Activated CD4-positive, alpha-beta memory T cell treated with anti-CD3 and anti-CD28 coated beads for 36 hours (primary cell): ENCODE measurements at places on chromosomes 1 and 21. TPM values are rescaled to one million over a fixed set of nuclear protein-coding genes. Genes with fewer than 3 reads are reported as not detected.

DNA sequence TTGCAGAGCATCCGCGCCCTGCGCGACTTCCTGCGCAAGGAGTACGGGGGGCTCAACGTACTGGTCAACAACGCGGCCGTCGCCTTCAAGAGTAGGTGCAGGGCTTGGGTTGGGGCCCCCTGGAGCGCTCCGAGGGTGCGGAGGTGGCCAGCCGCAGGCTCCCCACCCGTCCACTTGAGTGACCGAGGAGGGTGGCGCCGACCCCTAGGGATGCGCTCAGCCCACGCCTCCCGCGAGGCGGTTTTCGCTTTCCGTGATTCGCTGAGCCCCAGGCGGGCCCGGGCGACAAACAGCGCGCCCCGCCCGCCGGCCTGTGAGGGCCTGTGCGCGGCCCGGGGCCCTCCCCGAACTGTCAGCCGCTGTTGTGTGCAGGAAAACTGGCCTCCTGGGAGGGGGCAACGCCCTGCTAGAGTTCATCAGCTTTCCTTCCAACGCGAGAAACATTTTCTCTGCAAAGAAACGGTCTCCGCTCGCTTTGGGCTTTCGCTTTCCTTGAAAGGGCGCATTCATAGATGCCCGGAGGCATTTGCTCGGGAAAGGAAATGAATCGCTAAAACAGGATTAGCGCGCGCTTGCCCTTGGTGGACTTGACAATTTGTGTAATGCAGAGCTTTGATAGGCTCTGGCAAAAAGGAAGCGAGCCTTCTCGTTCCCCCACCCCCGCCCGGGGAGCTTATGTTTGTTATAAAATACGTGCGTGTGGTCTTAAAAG is 668 bp downstream of the CBR3 start:
- peak; percentile 79 for DNase-seq
- H3K36me3 ChIP-seq = peaks cover 5% of the 10 kb centered on the region
- no peaks in the 10 kb centered on the region for H3K27me3 ChIP-seq
- peak overlapping the region; percentile 91 for H3K4me3 ChIP-seq
- H3K27ac ChIP-seq = peak overlapping the region; percentile 78

GRCh38 chr1:240194120-240194519 is 102.4 kb downstream of the FMN2 start:
- no peaks in the 10 kb centered on the region for H3K36me3 ChIP-seq
- peaks cover 4% of the 10 kb centered on the region for H3K4me1 ChIP-seq
- no peak overlapping the region for H3K4me3 ChIP-seq
- H3K27ac ChIP-seq = no peak overlapping the region
- H3K27me3 ChIP-seq = peaks cover 4% of the 10 kb centered on the region
- DNase-seq = no peak

- no peak overlapping the region for H3K27ac ChIP-seq
- H3K4me3 ChIP-seq = no peak overlapping the region
- no peak for DNase-seq
- peaks cover 14% of the 10 kb centered on the region for H3K4me1 ChIP-seq
- no peaks in the 10 kb centered on the region for H3K27me3 ChIP-seq
- H3K36me3 ChIP-seq = peaks cover 4% of the 10 kb centered on the region
Observed at GRCh38 chr21:31316488-31317169, 27.4 kb downstream of the TIAM1 start.

- no peak overlapping the region for H3K27ac ChIP-seq
- no peaks in the 10 kb centered on the region for H3K36me3 ChIP-seq
- H3K27me3 ChIP-seq = no peaks in the 10 kb centered on the region
- DNase-seq = no peak
Observed at GRCh38 chr1:24846671-24847070, 83.4 kb downstream of the RUNX3 start.

DNA sequence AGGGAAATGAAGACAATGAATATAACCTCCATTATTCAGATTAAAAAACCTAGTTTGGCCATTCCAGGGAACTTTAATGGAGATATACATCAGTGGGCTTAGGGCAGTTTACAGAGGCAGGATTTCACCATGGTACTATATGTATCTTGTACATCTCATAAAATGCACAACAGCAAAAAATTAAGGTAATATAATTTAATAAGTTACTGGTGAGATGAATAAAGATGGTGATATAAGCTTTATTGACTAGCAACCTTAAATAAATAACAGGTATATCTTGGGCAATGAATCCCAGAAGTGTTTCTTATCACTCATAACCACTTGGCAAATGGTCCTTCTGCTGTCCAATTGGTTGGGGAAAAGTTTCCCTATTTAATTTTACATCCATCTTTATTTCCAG is 29.0 kb downstream of the XCL1 start:
- H3K4me3 ChIP-seq = no peak overlapping the region
- H3K4me1 ChIP-seq = no peaks in the 10 kb centered on the region
- no peak overlapping the region for H3K27ac ChIP-seq

DNA sequence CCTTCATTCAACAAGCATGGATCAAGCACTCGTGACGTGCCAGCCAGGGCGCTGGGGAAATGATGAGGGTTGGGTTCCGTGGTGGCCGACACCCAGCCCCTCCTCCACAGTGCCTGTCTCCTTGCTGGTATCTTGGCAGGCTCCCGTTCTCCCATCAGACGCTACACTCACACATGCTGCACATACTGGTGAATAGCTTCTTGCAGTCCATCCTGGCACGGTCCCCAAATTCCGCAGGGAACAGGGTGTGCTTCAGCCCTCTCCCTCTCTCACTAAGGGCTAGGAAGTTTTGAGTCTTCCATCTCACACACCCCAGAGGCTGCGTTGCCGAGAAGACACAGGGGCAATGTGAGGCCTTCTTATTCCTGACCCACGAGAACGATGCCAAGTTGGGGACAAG is 10.1 kb upstream of the MEF2D start:
- no peak overlapping the region for H3K27ac ChIP-seq
- peaks cover 5% of the 10 kb centered on the region for H3K27me3 ChIP-seq
- DNase-seq = no peak
- no peaks in the 10 kb centered on the region for H3K36me3 ChIP-seq

GRCh38 chr1:54398963-54399528 is 7.1 kb downstream of the SSBP3 start:
- peak overlapping the region; percentile 43 for H3K27ac ChIP-seq
- H3K4me3 ChIP-seq = no peak overlapping the region
- no peaks in the 10 kb centered on the region for H3K27me3 ChIP-seq
- peaks cover 60% of the 10 kb centered on the region for H3K4me1 ChIP-seq
- peak; percentile 60 for DNase-seq
- peaks cover 72% of the 10 kb centered on the region for H3K36me3 ChIP-seq

DNA sequence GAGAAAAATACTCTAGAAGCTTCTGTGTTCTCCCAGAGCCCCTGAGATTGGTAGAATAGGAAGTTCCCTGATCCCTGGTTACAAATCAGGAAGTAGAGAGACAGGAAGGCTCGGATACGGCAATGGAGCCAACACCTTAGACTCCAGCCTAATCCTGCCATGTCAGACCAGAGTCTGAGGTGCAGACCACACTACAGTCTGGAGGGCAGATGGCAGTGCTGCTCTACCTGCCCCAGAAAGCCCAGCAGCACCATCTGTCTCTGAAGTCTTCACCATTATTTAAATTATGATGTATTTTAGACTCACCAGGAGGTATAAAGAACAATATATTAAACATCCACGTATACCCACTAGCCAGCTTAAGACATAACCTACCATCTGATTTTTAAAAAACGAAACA is 93.0 kb downstream of the MTR start:
- no peaks in the 10 kb centered on the region for H3K4me1 ChIP-seq
- H3K4me3 ChIP-seq = no peak overlapping the region
- peaks cover 52% of the 10 kb centered on the region for H3K36me3 ChIP-seq
- DNase-seq = no peak

- H3K27me3 ChIP-seq = peaks cover 2% of the 10 kb centered on the region
- H3K4me3 ChIP-seq = no peak overlapping the region
- DNase-seq = no peak
Observed at GRCh38 chr1:170247751-170248521, 102.2 kb downstream of the NTMT2 start.

GRCh38 chr21:44502171-44502958 is 37.6 kb downstream of the KRTAP10-1 start:
- no peak overlapping the region for H3K4me3 ChIP-seq
- peaks cover 2% of the 10 kb centered on the region for H3K27me3 ChIP-seq
- DNase-seq = no peak
- H3K4me1 ChIP-seq = no peaks in the 10 kb centered on the region
- H3K27ac ChIP-seq = no peak overlapping the region

DNA sequence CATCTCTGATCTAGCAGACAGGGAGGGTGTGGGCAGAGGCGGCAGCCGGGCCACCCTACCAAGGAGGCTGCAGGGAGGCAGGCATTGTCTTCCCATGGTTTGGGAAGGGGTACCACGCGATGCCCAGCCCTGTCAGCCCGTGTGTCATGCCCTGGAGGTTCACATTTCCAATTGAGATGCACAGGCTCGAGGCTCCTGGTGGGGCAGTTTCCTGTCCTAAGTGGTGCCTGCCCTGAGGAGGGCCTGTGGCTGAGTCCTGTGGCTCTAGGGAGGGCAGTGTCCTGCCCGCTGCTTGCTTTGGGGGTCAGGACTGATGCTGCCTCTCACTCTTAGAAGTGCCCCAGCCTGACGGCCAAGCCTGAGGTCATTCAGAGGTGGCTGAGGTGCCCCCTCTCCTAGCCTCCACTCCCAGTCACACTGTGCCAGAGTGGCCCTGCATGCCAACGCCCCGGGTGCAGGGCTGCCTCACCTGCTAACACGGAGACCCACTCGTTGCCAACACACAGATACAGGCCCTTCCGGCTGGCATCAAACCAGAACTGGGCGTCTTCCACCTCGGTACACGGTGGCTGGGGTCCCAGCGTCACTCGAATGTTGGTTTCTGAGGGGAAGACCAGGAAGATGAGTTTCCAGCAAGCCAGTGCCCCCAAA is 11.9 kb downstream of the KRTAP10-1 start:
- no peak overlapping the region for H3K27ac ChIP-seq
- no peak for DNase-seq
- H3K36me3 ChIP-seq = no peaks in the 10 kb centered on the region
- H3K4me3 ChIP-seq = no peak overlapping the region

- H3K4me3 ChIP-seq = no peak overlapping the region
- H3K36me3 ChIP-seq = no peaks in the 10 kb centered on the region
- H3K27ac ChIP-seq = no peak overlapping the region
- peaks cover 5% of the 10 kb centered on the region for H3K27me3 ChIP-seq
- H3K4me1 ChIP-seq = no peaks in the 10 kb centered on the region
- no peak for DNase-seq
Observed at GRCh38 chr1:93437976-93438605, 9.8 kb upstream of the FNBP1L start.

GRCh38 chr1:201011616-201012015 is 11.9 kb downstream of the KIF21B start:
- no peaks in the 10 kb centered on the region for H3K27me3 ChIP-seq
- peaks cover 2% of the 10 kb centered on the region for H3K36me3 ChIP-seq
- no peak overlapping the region for H3K4me3 ChIP-seq
- DNase-seq = no peak

- H3K36me3 ChIP-seq = peaks cover 31% of the 10 kb centered on the region
- H3K4me3 ChIP-seq = no peak overlapping the region
- no peak for DNase-seq
- H3K27ac ChIP-seq = peak overlapping the region; percentile 42
- H3K27me3 ChIP-seq = no peaks in the 10 kb centered on the region
Observed at GRCh38 chr21:43805275-43805800, 16.0 kb downstream of the RRP1 start.

DNA sequence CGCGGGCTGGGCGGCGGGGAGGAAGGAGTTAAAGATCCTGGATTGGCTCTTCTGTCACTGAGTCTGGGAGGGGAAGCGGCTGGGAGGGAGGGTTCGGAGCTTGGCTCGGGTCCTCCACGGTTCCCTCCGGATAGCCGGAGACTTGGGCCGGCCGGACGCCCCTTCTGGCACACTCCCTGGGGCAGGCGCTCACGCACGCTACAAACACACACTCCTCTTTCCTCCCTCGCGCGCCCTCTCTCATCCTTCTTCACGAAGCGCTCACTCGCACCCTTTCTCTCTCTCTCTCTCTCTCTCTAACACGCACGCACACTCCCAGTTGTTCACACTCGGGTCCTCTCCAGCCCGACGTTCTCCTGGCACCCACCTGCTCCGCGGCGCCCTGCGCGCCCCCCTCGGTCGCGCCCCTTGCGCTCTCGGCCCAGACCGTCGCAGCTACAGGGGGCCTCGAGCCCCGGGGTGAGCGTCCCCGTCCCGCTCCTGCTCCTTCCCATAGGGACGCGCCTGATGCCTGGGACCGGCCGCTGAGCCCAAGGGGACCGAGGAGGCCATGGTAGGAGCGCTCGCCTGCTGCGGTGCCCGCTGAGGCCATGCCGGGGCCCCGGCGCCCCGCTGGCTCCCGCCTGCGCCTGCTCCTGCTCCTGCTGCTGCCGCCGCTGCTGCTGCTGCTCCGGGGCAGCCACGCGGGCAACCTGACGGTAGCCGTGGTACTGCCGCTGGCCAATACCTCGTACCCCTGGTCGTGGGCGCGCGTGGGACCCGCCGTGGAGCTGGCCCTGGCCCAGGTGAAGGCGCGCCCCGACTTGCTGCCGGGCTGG is at the start of gene NPR1:
Gene NPR1 (plus strand): TSS at position 170 of the 818 bp plus-strand sequence. CDS start 421 bp downstream, at position 591.
- no peaks in the 10 kb centered on the region for H3K36me3 ChIP-seq
- peaks cover 19% of the 10 kb centered on the region for H3K4me1 ChIP-seq
- H3K27me3 ChIP-seq = peaks cover 41% of the 10 kb centered on the region

- DNase-seq = no peak
- no peak overlapping the region for H3K4me3 ChIP-seq
- no peaks in the 10 kb centered on the region for H3K4me1 ChIP-seq
Observed at GRCh38 chr21:28554660-28555475, 437.8 kb downstream of the LTN1 start.

DNA sequence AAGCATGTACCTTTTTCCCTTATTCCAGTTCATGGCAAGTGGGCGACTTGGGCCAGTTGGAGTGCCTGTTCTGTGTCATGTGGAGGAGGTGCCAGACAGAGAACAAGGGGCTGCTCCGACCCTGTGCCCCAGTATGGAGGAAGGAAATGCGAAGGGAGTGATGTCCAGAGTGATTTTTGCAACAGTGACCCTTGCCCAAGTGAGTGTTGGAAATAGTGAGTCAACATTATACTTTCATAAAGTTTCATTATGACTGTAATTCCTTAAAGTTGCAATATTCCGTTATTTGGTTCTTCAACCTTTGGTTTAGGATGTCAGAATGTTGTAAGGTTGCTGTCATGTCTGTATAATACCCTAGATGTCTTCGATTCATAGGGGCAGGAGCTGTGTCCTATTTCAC is 230.5 kb downstream of the TPR start:
- H3K4me1 ChIP-seq = no peaks in the 10 kb centered on the region
- H3K36me3 ChIP-seq = no peaks in the 10 kb centered on the region
- no peak for DNase-seq
- H3K4me3 ChIP-seq = no peak overlapping the region
- H3K27ac ChIP-seq = no peak overlapping the region

CFHR2 gene
- not detected for total RNA-seq

RIPPLY3 gene
- 0.26 TPM for total RNA-seq

TOMM40L gene
- total RNA-seq = 14.8 TPM

CCDC185 gene
- total RNA-seq = not detected

AZIN2 gene
- total RNA-seq = 2.5 TPM

ANGPTL3 gene
- total RNA-seq = not detected

OR10Z1 gene
- not detected for total RNA-seq

TNFSF4 gene
- total RNA-seq = 0.58 TPM

NR1I3 gene
- not detected for total RNA-seq

TP53BP2 gene
- 56.0 TPM for total RNA-seq

OR2T11 gene
- not detected for total RNA-seq

GJA4 gene
- not detected for total RNA-seq

UBXN10 gene
- 0.53 TPM for total RNA-seq
